ENCODE measurements at places on chromosomes 2 and 18. TPM values are rescaled to one million over a fixed set of nuclear protein-coding genes. Genes with fewer than 3 reads are reported as not detected.

DNA sequence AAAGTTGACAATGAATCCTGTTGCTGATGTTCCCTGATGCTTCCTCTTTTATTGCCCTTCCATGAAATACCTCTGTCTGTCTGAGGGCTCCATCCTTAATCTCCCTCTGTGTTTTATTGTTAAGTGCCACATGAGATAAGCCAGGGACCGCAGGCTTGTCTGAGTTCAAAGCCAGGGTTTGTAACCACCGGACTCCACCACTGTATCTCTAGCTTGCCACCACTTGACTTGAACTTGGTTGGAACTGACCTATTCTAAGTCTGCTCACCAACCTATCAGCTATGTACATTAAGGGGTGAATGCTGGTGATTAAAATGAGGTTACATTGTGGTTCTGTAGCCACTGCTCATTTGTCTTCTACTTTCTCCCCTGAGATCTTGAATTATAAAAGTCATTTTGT is 328.5 kb upstream of the ZEB2 start:
- no peak for DNase-seq

GRCh38 chr2:30686000-30686399 is 121.2 kb downstream of the CAPN13 start:
- DNase-seq = no peak

DNA sequence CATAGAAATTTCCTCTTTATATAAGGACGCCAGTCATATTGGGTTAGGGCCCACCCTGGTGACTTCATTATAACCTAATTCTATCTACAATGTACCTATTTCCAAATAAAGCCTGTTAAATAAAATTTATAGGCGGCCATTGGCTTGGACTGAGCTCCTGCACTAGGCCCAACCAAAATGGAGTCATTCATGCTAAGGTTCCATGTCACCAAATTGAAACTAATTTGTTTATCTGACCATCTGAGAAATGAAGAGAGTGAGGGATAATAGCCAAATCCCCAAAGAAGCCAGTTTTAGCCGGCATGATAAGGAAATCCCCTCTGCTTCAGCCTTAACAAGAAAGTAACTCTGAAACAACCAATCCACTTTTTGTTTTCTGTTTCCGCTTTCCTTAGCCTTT is 7.2 kb upstream of the DYM start:
- DNase-seq = no peak

DNA sequence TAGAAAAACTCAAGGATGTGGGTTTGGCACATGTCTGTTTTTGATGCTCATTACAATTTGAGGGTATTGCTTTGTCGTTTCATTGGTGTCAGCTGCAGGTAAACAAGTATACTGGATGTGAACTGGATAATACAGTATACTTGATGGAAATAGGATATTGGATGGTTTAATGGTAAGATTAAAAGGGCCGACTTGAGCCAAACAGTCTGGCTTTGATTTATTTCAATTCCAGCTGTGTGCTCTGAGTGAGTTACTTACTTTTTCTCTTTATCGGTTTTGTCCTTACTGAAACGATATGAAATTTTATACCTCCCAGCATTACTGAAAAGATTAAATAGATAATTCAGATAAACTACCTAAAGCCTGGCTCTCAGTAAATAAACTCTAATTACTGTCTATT is 227.6 kb downstream of the ASXL3 start:
- no peak for DNase-seq

DNA sequence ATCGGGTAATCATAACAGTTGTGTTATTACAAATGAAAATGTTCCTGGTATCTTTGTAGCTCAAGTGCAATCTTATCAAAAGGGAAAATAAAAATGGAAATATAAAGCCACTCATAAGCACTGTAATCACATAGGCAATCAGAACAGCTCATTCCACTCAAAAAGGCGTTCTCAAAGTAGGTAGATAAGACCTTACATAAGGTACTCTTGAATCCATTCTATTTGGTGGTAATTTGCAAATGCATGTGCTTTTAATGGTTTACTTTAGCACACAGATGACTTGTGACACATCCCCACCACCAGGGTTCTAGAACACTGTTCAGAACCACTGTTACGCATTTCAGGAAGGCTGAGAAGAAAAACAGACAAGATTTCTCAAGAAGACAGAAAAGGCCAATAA is 86.7 kb upstream of the NARS1 start:
- no peak for DNase-seq

GRCh38 chr2:38866773-38867443 is 8.8 kb downstream of the DHX57 start:
- DNase-seq = no peak

- no peak for DNase-seq
Measured at GRCh38 chr2:241776336-241777169, at the start of gene GAL3ST2. TSS of gene GAL3ST2 (plus strand) at chr2:241776822. CDS start at chr2:241776956, 134 bp downstream.

- DNase-seq = no peak
Measured at GRCh38 chr18:37248281-37248680, 317.3 kb downstream of the CELF4 start.

- no peak for DNase-seq
Measured at GRCh38 chr18:12990123-12990475, 1.1 kb upstream of the CEP192 start.

DNA sequence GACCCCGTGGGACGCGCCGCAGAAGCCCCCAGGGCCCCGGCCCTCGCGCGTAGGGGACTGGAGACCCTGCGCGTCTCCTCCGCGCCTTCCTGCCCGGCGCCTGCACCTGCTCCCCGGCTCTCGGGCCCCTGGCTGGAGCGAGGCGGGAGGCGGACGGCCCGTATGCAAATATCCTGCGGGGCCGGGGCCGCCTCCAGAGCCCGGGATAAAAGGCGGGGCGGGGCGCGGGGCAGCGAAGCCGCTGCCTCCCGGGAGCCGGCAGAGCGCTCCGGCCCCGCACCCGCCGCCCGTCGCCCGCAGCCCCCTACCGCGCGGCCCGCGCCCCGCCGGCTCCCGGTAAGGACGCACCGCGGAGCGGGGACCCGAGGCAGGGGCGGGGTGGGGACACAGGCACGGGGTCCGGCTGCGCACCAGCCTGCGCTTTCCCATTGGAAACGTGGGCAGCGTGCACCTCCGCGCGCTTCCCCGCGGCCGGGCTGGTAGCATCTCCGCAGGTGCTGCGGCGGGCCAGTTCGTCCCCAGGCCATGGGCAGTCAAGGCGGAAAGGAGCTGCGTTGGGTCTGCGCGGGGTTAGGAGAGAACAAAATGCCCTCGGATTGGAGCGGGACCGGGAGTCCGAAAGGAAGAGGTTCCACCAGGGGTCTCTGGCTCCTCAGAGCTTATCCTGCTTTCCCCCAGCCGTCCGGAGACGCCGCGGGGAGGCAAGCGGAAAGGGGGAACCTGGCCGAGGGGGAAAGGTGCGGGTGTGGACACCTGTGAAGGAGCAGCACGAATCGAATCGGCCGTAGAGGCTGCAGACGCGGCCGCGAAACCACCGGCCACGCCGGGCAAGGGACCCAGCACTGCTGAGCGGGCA is at the start of gene ATP6V1C2:
Gene ATP6V1C2, plus strand, starts transcription at position 235 of the 856 bp plus-strand sequence. CDS start 1,220 bp downstream, outside the sequence.
- no peak for DNase-seq

GRCh38 chr2:205166745-205167144 is 515.6 kb upstream of the NRP2 start:
- no peak for DNase-seq

GRCh38 chr2:2142345-2142744 is 188.7 kb downstream of the MYT1L start:
- DNase-seq = no peak

DNA sequence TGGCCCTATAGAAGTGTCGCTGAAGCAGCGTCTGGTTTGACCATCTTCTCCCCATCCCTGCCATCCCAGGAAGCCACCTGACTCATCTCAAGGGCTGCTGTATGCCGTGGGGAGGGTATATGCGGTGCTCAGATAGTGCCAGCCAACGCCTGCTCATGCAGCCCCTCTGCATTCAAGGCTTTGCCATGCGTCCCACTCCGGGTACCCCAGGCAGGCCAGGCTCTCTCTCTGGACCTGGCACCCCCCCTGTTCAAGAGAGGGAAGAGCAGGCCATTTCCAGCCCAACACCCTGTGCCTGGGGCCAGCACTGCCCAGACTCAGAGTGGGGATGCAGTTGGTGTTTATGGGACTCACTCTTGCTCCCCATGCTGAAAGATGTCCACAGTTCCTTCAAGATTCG is 130.0 kb downstream of the GLI2 start:
- no peak for DNase-seq

DNA sequence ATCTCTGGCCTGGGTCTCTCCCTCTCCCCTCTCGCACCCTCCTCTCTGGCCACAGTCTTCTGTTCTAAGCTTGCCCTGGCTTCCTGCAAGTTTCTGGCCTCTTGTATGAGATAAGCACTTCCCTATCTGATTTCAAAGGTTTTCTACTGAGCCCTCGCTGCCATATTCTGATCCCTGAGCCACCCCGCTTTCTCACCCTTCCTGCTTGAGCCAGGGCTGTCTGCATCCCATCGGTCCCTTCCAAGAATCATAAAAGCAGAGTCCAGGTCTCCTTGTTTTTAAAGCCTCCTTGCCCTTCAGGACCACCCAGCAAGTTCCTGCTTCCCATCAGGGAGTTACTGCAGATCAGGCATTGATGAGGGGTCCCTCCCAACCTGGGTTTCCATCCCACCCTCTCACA is 110.2 kb downstream of the PRKCE start:
- DNase-seq = no peak

DNA sequence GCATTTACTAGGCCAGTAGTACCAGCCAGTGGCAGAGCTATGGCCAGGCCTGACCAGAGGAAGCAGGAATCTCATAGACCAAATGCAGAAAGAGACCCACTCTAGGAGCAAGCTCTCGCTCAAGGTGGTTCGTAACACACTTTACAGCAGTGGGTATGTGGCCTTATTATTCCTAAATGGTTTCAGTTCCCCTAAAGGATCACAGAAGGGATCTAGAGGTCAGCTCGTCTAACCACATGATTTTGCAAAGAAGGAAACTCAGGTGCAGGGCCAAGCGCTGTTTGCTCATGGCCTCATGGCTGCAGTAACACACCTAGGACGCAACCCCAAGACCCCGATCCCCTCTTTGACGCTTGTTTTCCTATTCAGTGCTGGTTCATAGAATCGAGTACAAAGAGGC is 65.5 kb upstream of the ATG16L1 start:
- no peak for DNase-seq

- no peak for DNase-seq
Measured at GRCh38 chr18:26036635-26037034, 53.8 kb downstream of the SS18 start.

DNA sequence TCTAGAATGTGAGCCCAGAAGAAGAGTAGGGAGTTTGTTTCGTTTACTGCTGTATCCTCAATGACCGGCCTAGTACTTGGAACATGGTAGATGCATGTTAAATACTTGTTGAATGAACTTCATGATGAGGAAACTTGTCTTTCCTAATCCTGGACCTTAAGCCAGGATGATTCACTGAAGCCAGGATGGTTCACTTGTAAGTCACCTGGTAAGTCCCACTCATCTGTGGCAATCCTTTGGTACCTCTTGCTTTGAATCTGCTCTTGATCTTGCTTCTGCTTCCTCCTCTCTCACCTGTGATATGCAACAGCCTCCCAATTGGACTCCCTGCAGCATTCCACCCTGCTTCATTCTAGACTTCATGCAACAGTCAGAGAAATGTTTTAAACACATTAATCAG is 43.6 kb downstream of the QPCT start:
- DNase-seq = no peak

GRCh38 chr2:217415316-217415715 is 555.5 kb upstream of the TNP1 start:
- DNase-seq = no peak

DNA sequence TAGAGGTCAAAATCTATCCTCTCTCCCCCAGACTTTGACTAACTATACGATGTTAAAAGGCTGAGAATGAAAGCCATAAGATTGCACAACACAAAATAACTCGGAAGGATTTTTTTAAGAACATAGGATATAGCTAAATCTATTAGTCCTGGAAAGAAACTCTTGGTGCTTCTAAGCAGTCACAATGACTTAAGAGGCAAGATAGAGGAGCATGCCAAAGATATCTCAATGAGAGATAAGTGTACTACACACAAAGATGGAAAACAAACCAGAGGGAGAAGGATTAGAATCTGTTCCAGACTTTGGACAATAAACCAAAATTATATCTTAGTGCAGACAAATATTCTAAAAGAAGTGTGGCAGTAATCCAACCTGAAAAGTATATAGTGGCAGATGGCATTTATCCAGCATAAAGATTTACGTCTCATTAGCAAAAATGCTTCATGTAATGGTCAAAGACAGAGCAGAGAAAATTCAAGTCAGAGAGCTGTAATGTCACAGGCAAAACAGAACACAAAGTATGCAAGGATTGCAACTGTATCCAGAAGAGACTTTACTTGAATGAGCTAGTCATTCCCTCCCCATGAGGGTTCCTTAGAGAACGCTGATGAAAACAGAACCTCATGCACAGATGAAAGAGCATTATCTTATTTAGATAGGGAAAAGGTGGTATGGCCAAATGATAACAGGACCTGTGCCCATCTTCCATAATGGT is 28.8 kb upstream of the EVA1A start:
- DNase-seq = no peak

DNA sequence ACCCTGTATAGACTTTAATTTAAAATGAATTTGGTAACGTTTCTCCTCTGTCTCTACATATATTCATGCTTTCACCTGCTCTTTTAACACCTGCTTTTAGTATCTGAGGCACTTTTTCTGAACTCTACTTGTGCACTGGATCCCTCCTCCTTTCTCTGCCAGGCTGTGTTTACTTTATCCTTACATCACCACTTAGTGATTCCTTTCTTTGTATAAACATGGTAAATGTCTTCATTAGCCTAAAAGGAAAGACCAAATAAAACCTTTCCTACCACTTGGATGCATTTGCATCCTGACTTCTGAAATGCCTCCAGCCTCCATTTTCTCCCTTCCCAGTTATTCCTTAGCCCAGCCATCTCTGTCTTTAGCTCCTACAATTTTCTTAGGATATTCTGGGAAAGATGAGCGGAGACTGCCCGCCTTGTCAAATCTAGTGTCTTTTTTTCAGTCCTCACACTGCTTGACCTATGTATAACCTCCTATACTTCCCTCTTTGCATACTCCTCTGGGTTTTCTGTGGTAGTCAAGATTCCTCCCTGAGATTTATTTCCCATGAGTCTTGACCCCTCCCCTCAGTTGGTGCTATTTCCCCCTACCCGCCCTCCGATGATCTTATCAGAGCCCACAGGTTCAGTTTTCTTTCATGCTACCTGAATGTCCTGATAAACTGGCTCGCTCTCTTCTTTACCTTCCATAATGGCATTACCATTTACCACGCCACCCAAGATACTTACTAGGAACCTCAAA is 44.8 kb downstream of the REL start:
- DNase-seq = no peak

TNFRSF11A gene
- polyA plus RNA-seq = 3.4 TPM

INO80B gene
- 40.9 TPM for polyA plus RNA-seq

PJVK gene
- polyA plus RNA-seq = 23.4 TPM

STON1 gene
- 40.4 TPM for polyA plus RNA-seq

RFTN2 gene
- polyA plus RNA-seq = 17.0 TPM

LDAH gene
- polyA plus RNA-seq = 38.8 TPM

TUBA4B gene
- 0.49 TPM for polyA plus RNA-seq

CLEC4F gene
- 0.08 TPM for polyA plus RNA-seq

ME2 gene
- 38.0 TPM for polyA plus RNA-seq

VIT gene
- 0.10 TPM for polyA plus RNA-seq

REEP1 gene
- 3.2 TPM for polyA plus RNA-seq

EXOC6B gene
- polyA plus RNA-seq = 22.3 TPM

NEU2 gene
- polyA plus RNA-seq = not detected

Data from left renal cortex interstitium (tissue), 4 donors.